ENCODE measurements at places on chromosomes 11 and 22.

GRCh38 chr11:69382131-69383128 lies 88.5 kb downstream of the MYEOV start:
- no peak for DNase-seq

DNA sequence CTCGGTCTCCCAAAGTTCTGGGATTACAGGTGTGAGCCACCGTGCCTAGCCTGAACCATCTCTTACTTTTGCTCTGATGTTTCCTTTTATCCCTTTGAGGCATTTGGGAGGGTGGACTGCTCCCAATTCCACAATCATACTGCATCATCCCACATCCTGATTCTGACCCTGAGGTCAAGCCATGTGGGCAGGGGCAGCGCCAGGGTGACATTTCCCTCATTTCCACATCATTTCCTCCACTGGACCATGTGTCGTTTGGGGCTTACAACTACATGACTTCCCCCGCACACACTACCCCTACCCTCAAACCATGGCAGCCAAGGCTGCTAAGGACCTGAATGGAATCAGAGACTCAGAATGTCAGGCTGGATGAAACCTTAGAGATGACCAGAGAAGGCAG lies 26.4 kb upstream of the ZBTB16 start:
- DNase-seq: no peak

DNA sequence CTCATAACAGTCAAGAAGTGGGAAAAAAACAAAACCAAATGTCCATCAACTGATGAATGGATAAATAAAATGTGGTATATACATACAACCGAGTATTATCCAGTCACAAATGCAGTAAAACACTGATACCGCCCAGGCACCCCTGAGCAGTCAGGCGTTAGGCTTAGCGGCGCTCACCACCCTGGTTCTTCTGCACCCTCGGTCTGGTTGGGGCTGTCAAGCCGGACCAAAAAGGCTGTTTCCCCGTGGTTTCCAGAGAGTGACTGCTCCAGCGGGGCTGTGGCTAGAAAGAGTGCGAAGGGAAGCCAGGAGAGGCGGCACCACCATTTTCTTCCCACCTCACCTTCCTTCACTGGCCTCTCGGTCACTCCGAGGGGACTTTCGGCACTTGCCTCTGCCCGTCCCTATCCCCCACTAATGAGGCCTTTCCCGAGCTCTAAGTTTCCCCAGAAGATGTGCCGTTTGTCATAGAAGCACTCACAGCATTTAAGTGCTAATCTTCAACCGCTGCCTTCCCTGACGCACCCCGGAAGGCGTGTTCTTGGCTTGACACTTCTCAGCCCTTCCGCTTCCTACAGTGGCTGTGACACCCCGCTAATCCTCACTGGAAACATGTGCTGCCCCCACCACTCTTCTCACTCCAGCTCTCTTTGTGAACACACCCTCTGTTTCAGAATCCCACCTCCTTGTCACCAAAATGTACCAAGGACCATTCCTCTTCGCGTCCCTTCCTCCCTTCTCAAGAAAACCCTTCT lies 42.4 kb downstream of the FCHSD2 start:
- no peak for DNase-seq

DNA sequence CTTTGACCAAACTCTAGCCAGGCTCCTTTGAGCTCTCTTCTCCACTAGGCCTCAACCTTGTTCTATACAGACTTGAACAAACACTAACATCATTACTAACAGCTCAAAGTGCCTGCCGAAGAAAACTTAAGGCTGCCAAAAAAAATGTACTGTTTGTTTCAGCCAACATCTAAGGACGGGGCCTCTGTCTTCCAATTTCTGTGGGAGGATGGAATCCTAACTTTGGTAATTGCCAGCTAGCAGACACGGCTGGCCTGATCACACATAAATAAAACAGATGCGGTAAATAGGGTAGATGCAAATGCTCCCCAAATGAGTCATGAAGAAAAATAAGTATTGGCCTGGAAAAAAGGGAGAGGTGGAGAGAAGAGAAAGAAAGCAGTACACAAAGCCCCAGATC lies 394.3 kb downstream of the TMEM135 start:
- DNase-seq: no peak

- DNase-seq: no peak
Observed at GRCh38 chr11:78253797-78254196, 65.1 kb downstream of the USP35 start.

- DNase-seq: no peak
Observed at GRCh38 chr22:36569999-36570398, 41.0 kb upstream of the EIF3D start.

DNA sequence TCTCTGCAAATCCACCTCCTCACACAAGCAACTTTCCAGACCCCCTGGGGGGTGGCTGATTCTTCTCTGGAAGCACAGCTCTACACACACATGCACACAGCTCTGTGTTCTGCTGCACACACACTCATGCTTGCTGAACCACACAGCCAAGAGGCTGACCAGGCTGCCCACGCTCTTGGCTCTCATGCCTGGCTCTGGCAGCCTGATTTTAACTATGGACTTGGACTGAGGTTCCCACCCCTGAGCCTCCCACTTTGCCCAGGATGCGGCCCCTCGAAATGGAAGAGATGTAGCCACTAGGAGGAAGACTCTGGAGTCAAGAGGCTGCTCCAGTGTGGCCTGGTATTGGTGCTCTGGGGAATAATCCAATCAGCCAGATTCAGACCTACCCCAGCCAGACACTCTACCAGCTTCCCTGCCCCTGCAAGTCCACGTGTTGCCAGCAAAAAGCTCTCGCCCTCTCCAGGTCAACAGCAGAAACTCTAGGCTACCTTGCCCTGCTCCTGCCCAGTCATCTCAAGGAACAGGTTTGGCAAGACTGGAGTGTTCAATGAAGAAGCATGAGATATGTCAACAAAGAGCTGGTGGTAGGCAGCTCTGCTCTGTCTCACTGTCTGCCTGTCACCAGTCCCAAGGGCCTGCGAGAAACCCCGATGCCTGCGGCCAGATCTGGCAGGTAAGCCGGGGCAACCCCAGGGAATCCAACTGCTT lies 8.8 kb upstream of the CASTOR1 start:
- DNase-seq: no peak

- no peak for DNase-seq
Observed at GRCh38 chr22:29300467-29300806, 6.0 kb upstream of the GAS2L1 start.

GRCh38 chr11:128621601-128622501 lies 34.5 kb upstream of the ETS1 start:
- no peak for DNase-seq

- DNase-seq: no peak
Observed at GRCh38 chr11:88979641-88980040, 86.1 kb downstream of the GRM5 start.

DNA sequence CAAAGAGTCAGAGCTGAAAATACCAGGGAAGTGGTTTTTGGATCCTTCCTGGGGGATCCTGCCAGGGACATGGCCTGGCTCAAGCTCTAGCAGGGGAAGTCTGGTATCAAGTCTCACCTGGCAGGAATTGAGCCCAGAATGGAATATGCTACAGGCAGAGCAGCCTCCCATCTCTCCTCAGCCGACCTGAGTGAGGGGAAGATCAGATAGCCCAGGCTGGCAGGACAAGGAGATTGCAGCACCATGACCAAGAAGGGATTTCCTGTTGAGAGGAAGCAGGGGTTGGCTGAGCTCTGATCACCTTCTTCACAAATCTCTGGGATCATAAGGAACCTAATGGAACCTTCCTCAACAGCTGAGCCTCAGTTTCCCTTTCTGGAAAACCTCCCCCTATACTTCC lies 13.0 kb downstream of the OAF start:
- DNase-seq: no peak

- DNase-seq: no peak
Observed at GRCh38 chr22:46894081-46894671, 131.7 kb downstream of the TBC1D22A start.
